Cerebellar nuclear complex (tissue), 1 donor: ENCODE measurements at places on chromosomes 13 and 19.

DNA sequence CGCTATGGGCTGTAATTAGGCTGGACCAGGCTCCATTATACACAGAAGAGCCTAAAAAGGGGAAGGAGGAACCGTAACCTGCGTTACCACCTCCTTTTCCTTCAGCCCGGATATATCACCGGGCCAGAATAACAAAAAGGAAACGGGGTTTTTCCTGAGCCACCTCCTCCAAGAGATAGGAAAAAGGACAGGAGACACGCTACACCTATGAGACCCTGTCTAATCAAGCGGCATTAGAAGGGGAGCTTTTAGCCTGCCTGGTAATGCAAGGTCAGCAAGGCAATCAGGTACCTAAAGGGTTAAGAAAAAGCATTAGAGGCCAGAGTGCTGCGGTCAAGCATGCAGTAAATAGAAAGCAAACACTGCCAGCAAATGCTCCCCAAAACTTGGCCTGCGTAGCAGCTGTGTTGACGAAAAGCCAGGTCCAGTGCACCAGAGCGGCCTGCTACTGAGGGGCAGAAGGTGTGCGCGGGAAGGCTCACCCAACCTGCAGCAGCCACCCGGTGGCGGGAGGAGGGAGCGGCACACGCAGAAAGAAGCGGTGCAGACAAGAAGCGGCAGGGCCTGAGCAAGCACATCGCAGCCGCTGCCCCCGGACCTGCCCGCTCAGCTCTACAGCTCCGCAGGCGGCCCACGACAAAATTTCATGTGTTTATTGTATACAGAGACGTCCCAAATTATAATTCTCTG is 1466.1 kb downstream of the UQCRFS1 start:
- peak; percentile 3 for DNase-seq

DNA sequence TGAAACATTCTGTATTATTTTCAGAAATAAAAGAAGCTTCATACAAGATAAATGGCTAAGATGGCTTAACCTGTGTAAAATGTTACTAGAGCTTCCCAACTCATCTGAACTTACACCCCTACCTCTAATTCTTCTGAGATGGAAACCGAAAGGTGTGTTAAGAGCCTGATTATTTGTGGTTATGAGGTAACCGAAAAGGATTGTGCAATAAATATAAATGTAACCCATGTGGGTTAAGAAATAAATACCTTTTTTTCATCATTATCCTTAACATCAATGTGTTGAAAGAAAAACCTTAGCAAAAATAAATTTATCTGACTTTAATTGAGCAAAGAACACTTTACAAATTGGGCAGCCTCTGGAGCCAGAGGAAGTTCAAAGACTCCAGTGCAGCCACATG is 961.8 kb upstream of the SPRY2 start:
- no peak for DNase-seq

DNA sequence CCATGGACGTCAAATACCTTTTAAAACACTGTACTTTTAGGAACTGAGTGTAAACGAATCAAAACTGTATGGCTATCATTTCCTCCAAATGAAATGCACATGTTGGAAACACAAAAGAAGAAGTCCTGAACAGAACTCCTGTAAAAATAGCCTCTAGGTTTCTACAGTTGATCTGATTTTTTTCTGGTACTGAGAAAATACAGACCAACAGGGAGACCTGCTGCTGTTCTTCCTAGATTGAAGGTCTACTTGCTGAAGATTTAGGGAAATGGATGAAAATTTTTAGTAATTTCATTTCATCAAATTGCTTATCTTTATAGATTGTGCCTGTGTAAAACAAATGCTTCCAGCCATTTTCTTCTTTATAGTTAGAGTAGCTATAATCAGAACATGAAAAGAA is 520.4 kb downstream of the SLITRK6 start:
- no peak for DNase-seq

GRCh38 chr19:24159707-24160106 is 72.7 kb downstream of the ZNF254 start:
- no peak for DNase-seq

GRCh38 chr13:39232401-39232980 is 194.2 kb downstream of the NHLRC3 start:
- peak; percentile 35 for DNase-seq

GRCh38 chr13:67210208-67210607 is 19.9 kb downstream of the PCDH9 start:
- DNase-seq: no peak

- no peak for DNase-seq
Observed at GRCh38 chr13:76822698-76823267, 63.4 kb downstream of the KCTD12 start.
